Stimulated activated CD8-positive, alpha-beta memory T cell treated with anti-CD3 and anti-CD28 coated beads, Interleukin-4, amount 100 ng/mL, for 4 hours (primary cell): ENCODE measurements at places on chromosomes 2 and 18.

GRCh38 chr2:168500516-168500915 lies 44.4 kb downstream of the CERS6 start:
- DNase-seq, result no peak

- DNase-seq, result no peak
Observed at GRCh38 chr18:46393230-46393629, 263.8 kb downstream of the LOXHD1 start.

GRCh38 chr2:55560855-55561254 lies 41.3 kb downstream of the CFAP36 start:
- DNase-seq, result no peak

DNA sequence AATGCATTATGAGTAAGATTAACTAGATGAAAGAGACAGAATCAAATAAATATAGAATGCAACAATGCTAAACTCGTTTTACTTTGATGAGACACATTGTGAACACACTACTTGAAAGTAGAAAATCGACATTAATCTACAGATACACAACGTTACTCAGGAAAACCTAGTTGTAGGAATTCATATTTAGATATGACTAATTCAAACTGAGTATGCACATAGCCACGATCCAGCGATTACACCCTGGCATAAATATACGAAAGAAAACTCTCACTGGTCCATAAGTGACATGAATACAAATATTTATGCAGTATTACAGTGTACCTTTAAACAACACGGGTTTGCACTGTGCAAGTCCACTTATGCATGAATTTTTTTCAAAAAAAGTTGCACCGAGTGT lies 485.6 kb downstream of the TMX3 start:
- DNase-seq, result no peak

- DNase-seq, result no peak
Observed at GRCh38 chr2:168686452-168687191, 115.8 kb upstream of the NOSTRIN start.

GRCh38 chr2:226904592-226904991 lies 68.7 kb downstream of the RHBDD1 start:
- DNase-seq, result no peak

- no peak for DNase-seq
Observed at GRCh38 chr18:75455249-75456198, 28.0 kb upstream of the SMIM21 start.

GRCh38 chr2:214995409-214995808 lies 143.0 kb downstream of the ABCA12 start:
- DNase-seq, result no peak

GRCh38 chr2:12232876-12233275 lies 483.9 kb upstream of the TRIB2 start:
- DNase-seq, result no peak

DNA sequence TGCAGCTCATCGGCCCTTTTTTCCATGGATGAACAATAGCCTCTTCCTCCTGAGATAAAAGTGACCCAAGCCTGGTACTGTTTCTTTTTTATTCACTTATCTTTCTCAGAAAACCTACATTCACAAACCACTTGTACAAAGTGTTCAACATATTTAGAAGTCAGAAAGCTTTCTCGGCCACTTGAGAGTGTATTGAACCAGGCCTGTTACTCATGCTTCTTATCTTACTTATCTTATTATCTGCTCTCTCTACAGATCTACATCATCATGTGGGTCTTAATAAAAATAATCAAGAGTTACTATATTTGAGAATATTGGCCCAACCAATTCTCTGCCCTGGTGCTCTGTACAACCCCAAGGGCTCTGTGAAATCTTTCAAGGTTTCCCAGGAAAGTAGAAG lies 242.1 kb downstream of the MREG start:
- no peak for DNase-seq

DNA sequence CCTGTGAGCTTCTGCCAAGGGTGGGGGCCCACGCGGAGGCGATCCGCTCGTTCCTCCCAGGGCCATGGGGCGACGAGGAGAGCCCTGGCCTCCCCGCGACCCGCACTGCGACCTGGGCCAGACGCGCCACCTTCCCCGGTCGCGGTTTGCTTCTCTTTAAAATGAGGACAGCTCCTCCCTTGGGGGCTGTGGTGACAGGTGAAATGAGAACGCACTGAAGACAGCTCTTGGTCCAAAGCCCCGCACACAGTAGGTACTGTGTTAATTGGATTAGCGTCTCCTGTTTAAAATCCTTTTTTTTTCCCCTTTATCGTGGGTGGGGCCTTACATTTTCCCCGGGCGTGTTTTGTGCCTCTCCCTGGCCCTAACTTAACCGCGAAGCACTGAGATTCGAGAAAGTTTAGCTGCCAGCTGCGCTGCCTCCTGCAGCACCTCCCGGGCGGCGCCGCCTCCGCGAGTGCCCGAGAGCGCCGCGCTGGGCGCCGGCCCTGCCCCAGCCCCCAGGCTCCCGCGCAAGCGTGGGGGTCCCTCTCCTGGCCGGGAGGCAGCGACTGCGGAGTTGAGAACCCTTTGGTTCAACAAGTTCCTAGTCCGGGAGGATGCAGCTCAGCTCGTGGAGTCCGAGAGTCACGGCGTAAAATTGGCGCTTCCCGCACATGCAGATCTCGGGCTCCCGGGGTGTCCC lies 1.1 kb downstream of the HPCAL1 start:
- no peak for DNase-seq

DNA sequence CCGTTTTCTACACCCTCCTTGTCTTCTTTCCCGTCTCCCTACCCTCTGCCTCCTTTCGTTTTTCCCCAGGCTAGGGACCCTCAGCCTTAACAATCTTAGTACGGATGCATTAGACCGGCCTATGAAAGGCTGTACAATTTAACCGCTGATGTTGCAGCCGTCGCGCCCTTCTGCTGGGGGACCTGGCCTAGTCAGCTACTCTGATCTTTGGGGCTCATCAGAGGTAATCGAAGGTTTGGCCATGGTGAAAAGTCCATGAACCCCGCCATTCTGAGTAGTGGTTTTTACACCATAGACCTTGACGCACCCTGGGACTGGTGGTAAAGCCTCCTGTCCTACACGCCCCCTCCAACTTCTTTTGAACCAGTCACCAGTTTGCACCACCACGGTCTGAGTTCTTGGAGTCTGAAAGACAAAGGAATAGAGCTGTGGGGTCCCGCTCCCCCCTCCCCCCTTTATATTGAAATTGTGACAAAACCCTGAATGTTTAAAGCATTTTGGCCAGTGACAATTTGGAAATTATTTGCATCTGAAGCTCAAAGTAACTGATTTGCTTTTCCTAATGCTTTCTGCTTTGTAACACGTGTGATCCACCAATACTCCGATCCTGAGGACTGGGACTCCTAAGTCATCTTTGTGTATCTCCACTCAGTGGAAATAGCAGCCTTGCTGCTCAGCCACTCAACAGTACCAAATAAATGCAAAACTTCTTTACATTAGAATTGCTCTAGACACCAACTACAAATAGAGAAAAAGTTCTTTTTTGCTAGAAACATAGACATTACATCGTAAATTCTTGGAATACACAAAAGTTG lies 642 bp upstream of the SRSF7 start:
- DNase-seq, result no peak

GRCh38 chr2:149559341-149560068 lies 28.1 kb downstream of the MMADHC start:
- no peak for DNase-seq

DNA sequence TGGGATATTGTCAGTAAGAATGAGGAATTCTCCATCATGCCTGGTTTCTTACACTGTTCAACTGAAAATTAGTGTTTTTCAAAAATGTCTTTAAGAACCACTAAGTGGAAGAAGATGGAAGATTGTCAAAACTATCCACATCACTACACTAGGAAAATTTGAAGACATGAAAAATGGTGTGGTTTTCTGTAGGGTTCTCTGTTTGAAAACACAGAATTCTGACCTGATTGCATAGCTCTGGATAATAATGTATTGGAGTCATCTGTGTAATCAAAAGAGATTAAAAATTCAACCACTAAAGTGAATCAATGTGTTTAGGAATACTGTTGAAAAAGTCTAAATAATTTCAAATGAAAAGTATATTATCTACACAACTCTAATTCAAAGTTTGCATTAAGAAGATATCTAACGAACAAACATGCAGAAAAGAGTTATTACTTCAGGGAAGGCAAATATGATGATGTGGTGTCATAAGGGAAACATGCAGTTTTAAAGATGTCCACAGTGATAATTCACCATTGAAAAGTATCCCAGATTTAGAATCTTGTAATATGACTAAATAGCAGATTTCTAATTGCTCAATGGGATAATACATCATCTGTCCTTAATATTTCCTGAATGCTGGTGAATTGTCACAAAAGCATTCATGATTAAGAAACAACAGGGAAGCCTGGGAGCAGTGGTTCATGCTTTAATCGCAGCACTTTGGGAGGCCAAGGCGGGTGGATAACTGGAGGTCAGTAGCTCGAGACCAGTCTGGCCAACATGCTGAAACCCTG lies 116.9 kb downstream of the ERBB4 start:
- no peak for DNase-seq

DNA sequence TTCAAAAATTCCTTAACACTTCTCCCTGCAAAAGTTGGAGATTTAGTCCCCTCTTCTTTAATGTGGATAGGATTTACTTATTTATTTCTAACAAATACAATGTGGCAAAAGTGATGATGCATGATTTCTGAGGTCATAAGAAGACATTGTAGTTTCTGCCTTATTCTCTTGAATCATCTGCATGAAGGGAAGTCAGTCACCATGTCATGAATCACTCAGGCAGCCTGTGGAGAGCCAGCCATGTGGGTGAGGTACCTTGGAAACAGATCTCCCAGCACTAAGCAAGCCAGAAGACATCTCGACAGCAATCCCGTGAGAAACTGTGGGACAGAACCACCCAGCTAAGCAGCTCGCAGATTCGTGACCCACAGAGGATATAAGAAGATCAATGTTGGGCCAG lies 2.7 kb upstream of the ZC3H8 start:
- DNase-seq, result no peak

DNA sequence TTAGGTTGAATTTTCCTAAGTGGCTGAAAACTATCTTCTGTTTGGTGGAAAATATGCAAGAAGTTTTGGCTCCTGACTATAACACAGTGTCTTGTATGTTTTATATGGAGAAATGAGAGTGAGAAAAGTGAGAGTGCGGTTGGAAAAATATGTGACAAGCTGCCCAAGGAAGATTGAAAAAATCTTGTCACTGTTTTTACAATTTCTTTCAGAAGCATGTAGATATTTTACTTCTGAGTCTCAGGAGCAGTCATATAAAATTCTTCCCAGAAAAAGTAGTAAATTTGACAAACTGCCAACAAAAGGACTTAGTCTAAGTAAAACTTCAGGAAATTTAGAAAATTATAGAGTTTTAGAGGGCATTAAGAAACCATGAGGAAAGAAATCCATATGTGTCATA lies 19.4 kb upstream of the RMND5A start:
- no peak for DNase-seq

GRCh38 chr2:126534478-126534877 lies 121.5 kb upstream of the GYPC start:
- DNase-seq, result no peak

- no peak for DNase-seq
Observed at GRCh38 chr2:30084915-30085314, 61.9 kb upstream of the YPEL5 start.

DNA sequence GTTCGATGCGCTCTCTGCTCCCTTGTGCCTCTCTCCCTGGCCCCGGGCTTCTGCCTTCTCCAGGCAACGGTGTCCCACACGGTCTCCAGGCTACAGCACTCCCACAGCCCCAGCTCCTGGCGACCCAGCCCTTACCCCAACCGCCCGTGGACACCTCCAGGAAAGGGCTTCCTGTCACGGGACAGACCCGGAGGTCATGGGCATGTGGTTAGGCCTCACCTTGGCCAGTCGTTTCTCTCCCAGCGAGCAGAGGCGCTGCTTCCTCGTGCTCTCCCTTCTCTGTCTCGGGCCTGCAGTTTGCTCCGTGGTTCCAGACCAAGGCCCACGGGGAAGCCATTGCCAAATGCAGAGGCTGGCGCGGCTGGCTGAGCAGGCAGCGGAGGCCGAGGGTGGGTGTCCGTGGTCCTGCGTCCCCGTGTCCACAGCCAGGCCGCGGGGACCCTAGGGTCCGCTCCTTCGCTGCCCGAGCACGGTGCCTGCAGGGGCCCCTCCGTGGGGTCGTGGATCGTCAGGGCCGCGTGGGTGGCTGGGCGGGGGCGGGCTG lies 61.0 kb upstream of the IL1RL1 start:
- DNase-seq, result no peak

- no peak for DNase-seq
Observed at GRCh38 chr2:180535289-180535688, 445.1 kb upstream of the UBE2E3 start.

DNA sequence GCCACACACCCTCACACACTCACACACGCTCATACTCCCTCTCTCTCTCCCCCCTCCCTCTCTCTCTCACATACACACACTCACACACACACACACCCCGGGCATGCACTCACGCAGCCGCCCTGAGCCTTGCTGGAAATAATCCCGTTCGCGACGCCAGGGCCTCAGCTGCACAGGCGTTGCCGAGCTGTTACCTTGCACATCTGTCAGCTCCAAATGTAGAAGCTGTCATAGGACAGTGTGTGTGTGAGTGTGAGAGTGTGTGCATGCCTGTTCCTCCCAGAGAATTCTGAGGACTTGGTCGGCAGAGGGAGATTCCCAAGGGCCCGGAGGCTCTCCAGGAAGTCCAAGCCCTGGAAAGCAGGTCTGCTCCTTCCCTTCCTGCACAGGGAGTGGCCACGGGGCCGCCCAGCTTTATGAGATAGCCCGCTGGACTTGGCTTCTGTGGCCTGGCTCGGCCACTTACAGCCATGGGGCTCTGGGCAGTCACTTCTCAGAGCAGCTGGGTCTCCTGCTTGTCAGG lies 8.6 kb downstream of the SPR start:
- no peak for DNase-seq

GRCh38 chr2:218192902-218193430 lies 24.0 kb upstream of the ARPC2 start:
- no peak for DNase-seq

- DNase-seq, result no peak
Observed at GRCh38 chr2:16184945-16185660, 244.8 kb downstream of the MYCN start.

- DNase-seq, result no peak
Observed at GRCh38 chr18:27699137-27699536, 477.8 kb downstream of the CDH2 start.

GRCh38 chr2:10424051-10424450 lies 24.1 kb downstream of the ODC1 start:
- no peak for DNase-seq
